EH (cell line): ENCODE measurements at places on chromosomes 16 and 17.

- peak; percentile 47 for DNase-seq
Measured at GRCh38 chr17:77011173-77012011, 129.4 kb upstream of the SEC14L1 start.

GRCh38 chr17:20281860-20282259 is 185.5 kb downstream of the LGALS9B start:
- DNase-seq: no peak

DNA sequence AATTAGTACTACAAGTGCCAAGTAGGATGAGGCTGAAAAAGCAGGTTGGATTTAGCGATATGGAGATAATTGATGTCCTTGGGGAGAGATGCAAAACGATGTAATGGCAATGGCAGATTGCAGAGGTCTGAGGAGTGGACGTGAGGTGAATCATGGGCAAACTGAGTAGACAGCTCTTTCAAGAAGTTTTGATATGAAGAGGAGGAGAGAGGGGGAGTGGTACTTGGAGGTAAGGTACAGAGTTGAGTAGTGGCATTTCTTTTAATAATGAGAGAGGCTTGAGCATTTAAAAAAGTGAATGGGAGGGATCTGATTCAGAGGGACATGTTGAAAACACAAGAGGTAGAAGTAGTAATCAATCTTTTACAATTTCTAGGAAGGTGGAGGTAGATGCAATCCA is 17.7 kb upstream of the VPS4A start:
- DNase-seq: no peak

DNA sequence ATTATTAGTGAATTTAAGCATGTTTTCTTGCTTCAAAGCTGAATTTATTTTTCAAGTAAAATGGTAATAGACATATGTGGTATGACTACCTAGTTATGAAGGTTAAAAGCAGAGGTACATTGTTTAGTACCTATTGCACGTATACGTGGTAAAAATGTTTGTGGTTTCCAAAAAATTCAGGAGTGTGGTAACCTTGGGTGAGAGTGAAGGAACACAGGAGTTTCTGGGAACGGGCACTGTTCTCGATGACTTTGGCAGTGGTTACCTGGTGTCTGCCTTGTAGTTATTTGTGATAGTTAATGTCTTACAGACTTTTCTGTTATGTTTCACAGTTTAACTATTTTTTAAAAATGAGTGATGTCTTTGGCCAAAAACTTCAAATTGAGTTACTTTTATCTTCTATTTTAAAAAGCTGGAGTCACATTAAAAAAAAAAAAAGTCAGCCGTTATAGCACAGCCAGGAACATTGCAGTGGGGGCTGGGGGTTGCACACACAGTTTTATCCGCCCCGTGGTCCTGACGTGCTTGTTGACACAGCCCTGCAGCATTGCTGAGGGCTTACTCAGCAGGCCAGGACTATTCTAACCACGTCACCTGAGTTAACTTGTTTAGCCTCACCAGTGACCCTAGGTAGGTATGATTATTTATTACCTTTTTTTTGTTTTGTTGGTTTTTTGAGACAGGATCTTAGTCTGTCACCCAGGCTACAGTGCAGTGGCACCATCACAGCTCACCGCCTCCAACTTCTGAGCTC is 10.9 kb downstream of the JPT2 start:
- DNase-seq: no peak

DNA sequence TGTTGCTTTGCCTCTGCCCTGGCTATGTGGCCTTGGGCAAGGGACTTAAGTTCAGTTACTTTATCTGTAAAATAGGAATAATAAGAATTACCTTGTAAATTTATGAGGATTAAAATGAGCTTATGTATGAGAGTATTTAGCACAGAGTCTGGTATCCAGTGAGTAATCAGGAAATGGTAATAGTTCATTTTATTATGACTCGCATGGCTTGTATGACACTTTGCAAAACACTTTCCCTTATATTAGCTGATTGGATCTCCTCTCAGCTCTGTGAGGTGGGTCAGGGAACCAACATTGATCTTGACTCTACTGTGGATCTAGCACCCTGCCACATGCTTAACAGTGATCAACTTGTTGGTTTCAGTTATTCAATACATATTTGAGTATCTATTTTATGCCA is 8.3 kb upstream of the CDH3 start:
- DNase-seq: peak; percentile 48

GRCh38 chr17:28474111-28474531 is 677 bp downstream of the SLC13A2 start:
- no peak for DNase-seq

GRCh38 chr17:2594722-2595599 is 1.5 kb downstream of the PAFAH1B1 start:
- DNase-seq: peak; percentile 20
